ENCODE measurements at places on chromosomes 5 and 9.

DNA sequence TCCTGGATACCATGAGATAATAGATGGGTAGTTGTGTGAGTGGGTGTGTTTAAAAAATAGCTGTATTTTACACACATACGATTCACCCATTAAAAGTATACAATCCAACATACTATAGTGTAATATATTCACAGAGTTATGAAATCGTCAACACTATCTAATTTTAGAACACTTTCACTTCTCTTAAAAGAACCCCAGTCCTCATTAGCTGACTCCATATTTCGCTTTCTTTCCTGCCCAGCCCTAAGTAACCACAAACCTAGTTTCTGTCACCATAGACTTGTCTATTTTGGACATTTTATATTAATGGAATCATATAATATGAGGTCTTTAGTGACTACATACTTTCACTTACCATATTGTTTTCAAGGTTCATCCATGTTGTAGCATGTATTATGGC, 63.8 kb upstream of the S1PR3 start:
- peak; percentile 12 for DNase-seq

DNA sequence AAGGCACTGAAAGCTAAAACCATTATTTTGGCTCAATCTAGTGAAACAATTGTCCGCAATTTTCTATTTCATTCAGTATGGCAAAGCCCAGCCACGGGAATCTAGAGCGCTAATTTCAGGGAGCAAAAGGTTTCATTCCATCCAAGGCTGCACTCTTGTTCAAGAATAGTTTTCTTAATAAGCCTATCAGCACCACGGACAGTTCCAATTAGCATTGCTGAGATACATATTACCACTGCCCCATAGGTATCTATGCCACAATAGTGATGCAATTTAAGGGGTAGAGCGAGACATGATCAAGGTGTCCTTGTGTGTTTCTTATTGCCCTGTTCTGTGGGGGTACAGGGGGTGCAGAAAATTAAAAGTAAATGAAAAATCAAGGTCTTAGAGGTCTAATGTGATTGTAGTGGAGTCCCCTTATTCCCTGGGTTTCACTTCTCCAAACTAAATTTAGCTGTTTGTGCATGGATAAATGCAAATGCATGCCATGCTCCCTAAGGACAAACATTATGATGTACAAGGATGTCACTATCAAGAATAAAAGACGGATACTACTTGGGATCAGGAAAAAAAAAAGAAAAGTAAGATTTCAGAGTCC, 45.5 kb downstream of the SPOCK1 start:
- DNase-seq = peak; percentile 78

- DNase-seq = no peak
Observed at GRCh38 chr9:6816581-6816980, 58.8 kb downstream of the KDM4C start.

DNA sequence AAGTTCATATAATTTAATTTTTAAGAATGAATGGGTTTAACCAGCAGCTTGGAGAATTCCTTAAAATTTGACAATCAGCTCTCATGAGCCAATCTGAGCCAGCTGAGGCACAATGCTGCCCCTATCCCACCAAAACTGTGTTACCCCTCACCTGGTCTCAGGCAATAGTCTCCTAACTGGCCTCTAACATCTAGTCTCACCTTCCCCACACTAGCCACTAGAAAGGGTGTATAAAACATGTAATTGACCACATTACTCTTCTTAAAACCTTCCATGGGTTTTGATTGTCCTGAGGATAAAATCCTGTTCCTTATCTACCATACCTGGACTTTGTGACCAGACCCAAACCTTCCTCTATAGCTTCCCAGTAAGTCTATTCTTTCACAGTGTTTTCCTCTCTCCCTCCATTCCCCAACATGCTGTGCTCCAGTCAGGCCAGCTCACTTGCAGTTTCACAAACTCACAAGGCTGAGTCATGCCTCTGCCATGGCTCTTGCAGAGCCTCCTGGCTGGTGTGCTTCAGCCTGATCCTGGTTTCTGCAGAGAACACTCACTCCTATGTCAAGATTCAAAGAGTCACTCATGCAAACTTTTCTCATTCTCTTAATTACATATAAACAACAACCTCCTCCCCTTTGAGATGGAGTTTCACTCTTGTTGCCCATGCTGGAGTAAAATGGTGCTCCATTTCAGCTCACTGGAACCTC, 16.0 kb upstream of the ZCCHC7 start:
- DNase-seq = peak; percentile 20

GRCh38 chr5:91146905-91147600, 236.1 kb downstream of the ARRDC3 start:
- DNase-seq = no peak

DNA sequence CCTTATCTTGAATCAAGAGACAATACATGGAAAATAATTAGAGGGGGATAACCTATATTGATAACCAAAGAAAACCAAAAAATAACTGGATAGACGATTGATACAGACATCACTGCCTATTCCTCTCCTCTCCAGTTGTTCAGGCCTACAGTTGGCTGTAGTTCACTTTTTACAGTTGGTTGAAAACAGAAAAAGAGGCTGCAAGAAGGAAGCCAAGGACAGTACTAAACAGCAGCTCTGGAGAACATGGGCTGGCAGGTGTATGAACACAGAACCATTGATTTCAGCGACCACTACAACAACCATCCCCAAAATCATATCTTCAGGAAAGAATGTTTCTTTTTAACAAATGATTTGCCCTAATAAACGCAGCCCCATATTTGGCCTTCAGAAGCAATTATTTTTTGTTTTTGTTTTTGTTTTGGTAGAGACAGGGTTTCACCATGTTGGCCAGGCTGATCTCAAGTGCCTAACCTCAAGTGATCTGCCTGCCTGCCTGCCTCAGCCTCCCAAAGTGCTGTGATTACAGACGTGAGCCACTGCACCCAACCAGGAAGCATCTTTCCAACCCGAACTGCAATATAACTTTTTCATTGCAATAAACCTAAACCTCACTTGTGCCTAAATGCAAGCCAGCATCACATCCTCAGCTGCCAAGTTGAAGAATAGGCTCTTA, 64.3 kb downstream of the MLLT3 start:
- no peak for DNase-seq

DNA sequence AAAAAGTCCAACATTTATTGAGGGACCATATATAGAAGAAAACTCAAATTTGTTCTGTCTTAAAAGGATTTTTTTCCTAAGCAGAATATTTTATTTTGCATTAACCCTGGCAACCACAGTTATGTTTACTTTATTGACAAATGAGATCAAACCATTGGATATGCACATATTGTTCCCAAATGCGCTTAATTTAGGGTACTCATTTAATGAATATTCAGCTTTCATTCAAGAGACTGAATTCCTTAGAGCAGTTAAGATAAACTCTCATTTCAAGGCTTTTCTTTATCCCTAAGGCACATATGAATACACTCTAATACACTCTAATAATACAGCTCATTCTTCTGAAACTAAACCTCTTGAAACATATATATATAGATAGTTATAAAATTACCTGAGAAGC, 150.2 kb downstream of the HMHB1 start:
- no peak for DNase-seq

DNA sequence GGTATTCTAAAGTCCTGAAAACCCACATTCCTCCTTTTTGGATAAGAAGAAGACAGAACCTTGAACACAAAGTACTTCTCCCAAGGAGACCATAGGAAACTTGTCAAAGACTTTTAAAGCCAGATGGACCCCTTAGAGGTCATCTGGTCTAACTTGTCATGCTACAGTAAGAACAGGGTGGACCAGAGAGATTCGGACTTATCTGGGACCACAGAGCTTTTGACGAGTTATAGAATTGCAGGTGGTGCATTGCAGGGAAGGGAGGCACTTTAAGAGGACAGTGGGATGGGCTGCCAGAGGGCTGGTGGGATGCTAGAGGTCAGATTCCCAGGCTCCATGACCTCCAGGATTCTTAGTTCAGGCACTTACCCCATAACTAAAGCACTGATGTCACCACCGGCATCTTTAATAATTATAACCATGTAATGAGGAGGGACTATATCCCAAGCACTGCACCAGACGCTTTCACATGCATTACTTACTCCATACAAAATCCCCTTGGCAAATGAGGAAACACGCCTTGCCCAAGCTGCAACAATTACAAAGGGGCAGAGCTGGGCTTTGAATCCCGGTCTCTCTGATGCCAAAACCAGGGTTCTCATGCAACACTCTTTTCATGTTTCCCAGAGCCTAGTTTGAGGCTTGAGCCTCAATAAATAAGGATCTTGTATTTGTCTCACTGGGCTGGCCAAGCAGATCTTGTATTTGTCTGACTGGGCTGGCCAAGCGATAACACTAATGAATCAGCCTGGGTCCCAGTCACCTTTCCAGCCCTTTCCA, 12.8 kb upstream of the GPX3 start:
- no peak for DNase-seq

- DNase-seq = no peak
Observed at GRCh38 chr5:10663489-10664179, 97.4 kb downstream of the DAP start.

GRCh38 chr5:172979778-172980177, 3.8 kb upstream of the ATP6V0E1 start:
- DNase-seq = no peak

DNA sequence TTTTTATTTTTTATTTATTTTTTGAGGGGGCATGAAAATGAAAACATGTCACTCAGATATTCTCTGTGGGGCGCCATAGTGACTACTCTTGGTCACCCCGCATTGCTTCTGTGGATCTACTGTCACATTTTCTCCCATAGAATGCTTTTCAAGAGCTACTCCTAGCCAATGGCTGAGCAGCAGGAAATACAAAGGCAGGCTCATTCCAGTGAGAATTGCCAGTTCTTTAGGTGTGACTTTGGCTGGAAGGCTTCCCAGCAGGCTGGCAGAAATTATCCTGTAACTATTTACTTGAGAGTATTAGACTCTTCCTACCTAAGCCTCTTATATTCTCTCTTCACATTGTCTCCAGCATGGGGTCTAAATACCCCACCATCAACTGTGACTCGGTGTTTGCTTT, 21.0 kb upstream of the PTPRD start:
- no peak for DNase-seq

- DNase-seq = no peak
Observed at GRCh38 chr5:179118756-179119414, 58.7 kb downstream of the ZNF354C start.

GRCh38 chr5:61348447-61348846, 16.4 kb downstream of the ZSWIM6 start:
- DNase-seq = no peak

DNA sequence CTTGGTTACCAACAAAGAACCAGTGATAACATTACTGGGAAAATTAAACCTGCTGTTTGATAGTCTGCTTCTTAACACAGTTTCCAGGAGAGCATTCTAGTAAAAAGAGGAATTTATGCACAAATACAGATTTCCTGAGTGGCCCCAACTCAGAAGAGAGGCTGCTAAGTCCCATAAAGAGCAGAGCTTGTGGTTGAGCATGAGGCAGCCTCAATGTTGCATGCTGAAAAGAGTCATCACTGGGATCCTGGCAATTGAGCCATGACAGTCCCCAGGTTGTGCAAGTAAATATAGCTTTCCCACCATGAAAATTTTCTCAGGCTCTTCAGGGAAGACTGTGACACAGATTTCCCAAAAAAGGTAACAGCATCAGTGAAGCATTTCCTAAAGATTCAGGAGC, 47.5 kb upstream of the ADRB2 start:
- DNase-seq = no peak

DNA sequence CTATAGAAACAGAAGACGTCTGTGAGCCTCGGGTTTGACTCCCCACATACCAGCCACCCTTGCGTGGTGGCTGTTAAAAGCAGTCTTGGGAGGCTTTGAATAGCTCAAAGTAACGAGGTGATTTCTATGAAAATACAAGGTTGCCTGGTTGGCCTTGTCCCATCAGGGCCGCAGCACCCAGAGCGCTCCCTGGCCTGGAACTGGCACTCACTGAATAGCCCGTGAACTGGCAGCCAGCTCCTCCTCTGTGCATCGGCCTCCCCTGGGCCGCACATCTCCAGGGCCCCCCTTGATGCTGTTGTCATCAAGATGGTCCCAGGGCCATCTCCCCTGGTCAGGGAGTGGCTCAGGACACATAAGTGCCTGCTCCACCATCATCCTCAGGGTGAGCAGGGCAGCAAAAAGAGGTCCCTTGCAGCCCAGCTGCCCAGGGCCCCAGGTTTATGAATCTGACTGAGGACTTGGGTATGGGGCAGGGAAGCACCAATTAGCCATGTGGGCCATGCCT, 144.6 kb upstream of the PPP1R26 start:
- no peak for DNase-seq

- DNase-seq = no peak
Observed at GRCh38 chr5:66848749-66849641, 252.8 kb downstream of the MAST4 start.

GRCh38 chr9:76107482-76107881, 217.0 kb downstream of the PCSK5 start:
- DNase-seq = no peak

DNA sequence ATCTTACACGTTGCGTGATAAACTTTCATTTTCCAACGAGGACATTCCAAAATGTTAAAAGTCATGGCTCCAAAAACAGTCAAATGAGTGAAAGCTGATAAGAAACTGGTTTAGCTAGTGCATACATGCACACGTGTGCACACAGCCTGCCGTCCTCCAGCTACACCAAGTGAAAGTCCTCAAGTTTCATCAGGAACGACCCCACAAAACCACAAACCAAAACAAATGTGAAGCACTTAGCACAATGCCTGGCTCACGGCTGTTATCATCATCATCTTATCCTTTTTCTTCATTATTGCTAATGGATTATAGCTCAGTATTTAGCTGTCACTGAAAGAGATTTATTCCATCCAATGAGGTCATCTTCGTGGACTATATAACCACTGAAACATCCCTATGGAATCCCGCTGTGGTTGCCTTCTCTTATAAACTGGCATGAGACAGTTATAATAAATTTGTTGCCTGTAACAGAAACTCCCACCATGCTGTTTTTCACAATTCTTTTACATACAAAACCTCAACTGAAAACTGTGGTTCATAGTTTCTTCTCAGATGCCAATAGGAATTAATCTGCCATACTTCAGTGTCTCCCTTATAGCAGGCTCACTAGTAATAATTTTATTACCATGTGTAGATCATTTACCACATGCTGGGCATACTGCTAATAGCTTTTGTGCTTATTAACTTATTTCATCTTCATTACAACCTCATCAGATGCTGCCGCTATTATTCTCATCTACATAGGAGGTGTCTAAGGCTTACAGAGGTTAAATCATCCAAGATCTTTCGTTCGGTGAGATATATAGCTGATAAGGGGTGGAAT, 56.1 kb downstream of the SAXO1 start:
- peak; percentile 11 for DNase-seq

DNA sequence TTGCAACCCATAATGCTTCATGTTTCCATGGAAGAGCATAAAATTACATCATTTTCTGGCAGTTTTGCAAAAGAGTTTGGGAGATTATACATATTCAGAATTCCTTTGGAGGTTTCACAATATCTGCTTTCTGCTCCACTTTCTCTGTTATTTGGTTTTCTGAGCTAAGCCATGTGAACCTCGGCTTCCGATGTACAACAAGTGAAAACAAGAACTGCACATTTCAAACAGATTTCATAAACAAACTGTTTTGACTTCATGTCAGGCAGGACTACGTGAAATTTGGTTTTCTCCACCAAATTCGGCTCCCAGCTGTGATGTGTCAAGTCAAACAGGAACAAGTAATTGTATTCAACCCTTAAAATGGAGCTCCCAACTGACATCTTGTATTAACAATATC, 609.8 kb downstream of the IRX1 start:
- DNase-seq = no peak

Data from MM.1S (cell line).